Activated T-helper 1 cell treated with anti-CD3 and anti-CD28 coated beads, Interleukin-12 subunit alpha, Interleukin-12 subunit beta, Interleukin-2, Interleukin-4 antibody, amounts not matched to agents 30 ng/mL and 10 ng/mL and 1 ng/mL, durations not matched to agents 14 hours and 24 hours and 36 hours (primary cell): ENCODE measurements at places on chromosomes 7 and 10.

- no peak for DNase-seq
These were observed 9.7 kb downstream of the GIMAP5 start for GRCh38 chr7:150746921-150747320.

GRCh38 chr7:151201751-151202150 lies 8.5 kb downstream of the H2BK1 start:
- DNase-seq = no peak

DNA sequence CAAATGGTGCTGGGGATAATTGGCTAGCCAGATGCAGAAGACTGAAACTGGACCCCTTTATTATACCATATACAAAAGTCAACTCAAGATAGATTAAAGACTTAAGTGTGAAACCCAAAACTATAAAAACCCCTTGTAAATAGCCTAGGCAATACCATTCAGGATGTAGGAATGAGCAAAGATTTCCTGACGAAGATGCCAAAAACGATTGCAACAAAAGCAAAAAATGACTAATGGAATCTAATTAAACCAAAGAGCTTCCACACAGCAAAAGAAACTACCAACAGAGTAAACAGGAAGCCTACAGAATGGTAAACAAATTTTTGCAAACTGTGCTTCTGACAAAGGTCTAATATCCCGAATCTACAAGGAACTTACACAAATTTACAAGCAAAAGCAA lies 30.9 kb upstream of the PLXDC2 start:
- no peak for DNase-seq

- no peak for DNase-seq
These were observed 79.9 kb downstream of the GPR26 start for GRCh38 chr10:123746061-123746460.

DNA sequence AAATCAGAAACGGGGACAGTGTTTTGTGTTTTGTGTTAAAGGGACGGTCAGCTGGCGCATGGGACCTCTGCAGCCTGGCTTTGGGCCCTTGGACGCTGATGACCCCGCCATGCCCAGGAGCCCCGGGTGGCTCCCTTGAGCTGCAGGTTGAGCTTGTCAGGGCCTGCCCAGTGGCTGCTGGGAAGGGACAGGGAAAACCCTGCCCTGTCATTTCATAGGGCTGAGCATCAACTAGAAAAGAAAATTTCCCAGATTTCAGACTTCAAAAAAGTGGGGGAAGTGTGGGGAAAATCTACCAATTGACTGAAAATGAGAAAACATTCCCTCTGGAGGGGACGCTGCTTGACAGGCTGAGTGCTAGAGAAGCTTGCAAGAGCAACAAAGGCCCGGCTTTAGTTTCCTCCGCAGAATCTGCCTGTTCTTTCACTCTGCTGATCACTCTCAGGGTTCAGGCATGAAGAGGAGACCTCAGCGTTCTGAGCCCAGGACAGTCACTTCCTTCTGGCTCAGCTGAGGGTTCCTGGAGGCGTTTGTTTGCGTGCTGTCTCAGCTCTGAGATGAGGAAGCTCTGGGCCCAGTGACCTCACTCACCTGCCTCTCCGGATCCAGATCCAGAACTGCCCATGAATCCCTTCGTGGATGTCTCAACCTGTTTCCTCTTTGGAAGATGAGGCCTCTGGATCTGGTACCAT lies 18.6 kb upstream of the DNAJB6 start:
- no peak for DNase-seq

DNA sequence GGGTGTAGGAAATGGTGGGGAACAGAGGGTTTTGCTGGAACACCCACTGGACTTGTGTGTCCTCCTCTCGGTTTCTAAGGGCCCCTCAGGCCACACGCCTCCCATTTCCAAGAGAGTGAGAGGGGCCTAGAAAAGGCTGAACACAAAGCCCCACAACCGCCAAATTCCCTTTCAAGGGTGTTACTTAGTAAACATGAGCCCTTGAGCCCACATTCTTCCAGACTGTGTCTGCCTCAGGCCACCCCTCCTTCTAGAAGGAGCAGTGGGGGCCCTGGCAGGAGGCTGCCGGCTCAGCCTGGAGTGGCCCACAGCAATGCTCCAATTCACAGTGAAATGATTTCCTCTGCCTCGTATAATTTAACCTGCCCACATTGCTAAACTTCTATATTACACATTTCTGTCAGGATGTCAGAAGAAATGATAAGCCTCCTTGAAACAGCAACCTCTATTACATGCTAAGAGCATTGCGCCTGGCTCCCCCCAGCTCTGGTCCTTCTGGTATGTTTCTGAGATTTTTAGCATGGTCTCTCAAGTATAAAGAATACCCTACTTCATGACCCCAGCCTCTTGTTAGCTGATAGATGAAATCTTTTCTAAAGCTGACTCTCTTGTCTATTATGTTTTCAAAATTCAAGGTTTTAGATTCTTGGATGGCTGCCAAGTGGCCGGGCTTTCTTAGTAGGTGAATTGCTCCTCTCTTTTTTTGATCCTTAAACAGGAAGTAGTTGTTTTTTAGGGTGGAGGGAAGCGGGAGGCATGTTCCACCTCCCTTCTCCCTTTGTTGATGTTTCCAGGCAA lies 673.9 kb upstream of the GALNT17 start:
- no peak for DNase-seq

GRCh38 chr7:131400681-131401176 lies 73.1 kb downstream of the MKLN1 start:
- DNase-seq = no peak

GRCh38 chr7:93350338-93350737 lies 118.2 kb downstream of the VPS50 start:
- no peak for DNase-seq

DNA sequence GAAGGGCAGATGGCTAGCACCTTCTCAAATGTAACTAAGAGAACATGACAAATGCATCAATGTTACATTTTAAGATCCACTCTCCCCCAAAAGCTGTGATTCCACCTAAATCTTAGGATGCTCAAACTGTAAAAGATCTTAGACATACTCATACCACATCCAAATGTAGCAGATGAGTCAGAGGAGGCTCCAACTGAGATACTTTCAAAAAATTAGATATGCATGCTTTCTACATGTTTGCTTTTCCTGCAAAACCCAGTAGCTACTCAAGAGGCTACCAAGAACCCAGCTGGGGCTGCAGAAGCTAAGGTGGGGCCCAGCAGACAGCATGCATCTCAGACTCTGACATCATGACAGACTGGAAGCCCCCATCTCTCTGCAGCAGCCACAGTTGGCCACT lies 31.4 kb upstream of the FRMD4A start:
- DNase-seq = no peak

GRCh38 chr10:100419911-100420449 lies 42.8 kb upstream of the WNT8B start:
- DNase-seq = no peak

DNA sequence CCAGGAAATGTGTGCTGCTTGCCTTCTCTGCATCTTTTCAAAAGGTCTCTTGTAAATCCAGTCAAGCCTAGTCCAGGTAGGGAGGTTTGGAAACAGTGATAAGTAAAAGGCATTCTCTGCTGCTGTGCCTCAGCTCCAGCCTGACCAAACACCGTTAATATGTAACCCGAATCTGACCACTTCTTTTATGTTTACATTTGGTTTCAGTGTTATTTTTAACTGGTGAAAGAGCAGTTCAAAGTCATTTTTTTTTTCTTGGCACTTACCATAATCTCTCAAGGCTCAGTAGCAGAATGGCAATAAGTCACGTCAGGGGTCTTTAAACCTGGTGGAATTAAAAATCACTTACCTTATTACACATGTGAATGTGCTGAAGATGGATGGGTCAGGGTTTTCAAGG lies 216.8 kb downstream of the PTEN start:
- DNase-seq = no peak

GRCh38 chr10:104809288-104810090 lies 168.4 kb downstream of the SORCS3 start:
- no peak for DNase-seq

DNA sequence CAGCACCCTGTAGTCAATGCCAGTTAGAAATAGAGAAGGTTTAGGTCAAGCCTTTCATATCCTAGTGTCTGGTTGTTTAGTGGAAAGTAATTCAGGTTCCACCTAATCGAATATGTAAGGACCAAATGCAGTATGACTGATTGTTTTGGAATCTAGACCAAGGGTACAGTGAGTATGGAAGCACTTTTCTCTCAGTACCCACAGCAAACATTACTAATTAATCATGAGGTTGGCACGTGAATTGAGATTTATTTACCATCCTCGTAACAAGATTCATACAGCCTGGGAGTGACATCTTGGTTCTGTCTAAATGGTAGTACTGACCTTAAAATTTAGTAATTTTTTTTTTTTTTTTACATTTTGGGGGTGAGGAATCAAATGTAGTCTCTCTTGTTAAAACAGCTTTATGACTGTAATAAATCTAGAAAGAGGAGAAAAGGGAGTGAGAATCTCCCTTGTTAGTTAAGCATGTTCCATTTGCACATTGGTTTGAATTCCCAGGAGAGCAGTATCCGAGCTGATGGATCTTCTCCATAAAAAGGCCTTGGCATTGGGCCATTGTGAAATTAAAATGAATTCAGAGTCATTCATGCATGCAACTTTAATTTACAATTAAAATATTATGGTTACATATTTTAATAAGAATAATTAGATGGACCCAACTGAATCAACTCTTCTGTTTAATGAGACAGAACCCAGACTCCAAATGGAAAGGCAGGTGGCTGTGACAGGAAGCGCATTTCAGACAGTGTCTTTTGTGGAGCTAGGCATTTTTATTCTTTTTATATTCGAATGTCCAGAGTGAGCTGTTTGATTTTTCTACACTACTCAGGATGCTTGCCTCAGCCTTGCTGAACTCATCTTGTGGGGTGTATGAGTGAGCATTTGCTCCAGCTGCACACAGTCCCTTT lies 57.6 kb downstream of the SNX10 start:
- no peak for DNase-seq

DNA sequence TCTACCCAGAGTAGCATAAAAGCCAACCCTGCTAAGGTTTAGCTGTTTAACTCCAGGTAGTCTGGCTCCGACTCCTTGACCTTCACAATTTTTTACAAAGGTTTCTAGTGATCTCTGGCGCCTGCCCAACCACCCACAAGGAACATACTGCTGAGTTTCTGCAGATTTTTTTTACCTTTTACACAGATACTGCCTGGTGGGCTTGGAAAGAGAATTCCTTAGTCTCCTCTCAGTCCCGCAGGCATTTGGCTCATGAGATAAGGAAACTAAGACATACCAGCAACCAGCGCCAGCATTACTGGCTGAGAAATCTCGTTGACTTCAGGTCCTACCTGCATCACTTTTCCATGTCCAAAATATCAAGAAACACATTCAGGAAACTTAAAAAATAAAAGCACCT lies 51.1 kb upstream of the LYZL1 start:
- DNase-seq = no peak

- DNase-seq = no peak
These were observed 55.7 kb upstream of the PTER start for GRCh38 chr10:16381083-16381482.

GRCh38 chr10:28343987-28344895 lies 41.4 kb upstream of the MPP7 start:
- no peak for DNase-seq

DNA sequence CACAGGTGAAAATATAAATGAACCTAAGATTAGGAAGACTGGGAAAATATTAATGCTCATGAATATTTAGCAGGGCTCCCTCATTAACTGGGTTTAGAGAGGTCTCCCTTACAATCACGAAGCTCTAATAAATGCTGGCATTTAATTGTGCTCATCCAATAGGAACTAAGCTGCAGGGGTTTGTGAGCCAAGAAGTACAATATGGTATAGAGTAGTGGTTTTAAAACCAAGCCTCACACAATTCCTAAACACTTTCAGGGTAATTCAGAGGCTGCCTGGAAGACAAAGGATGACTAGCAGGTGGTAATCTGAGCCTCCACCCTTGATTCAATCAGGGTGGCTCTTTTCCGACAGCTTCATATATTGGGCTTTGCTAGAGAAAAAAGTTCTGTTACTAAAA lies 103.3 kb downstream of the GPAM start:
- no peak for DNase-seq

DNA sequence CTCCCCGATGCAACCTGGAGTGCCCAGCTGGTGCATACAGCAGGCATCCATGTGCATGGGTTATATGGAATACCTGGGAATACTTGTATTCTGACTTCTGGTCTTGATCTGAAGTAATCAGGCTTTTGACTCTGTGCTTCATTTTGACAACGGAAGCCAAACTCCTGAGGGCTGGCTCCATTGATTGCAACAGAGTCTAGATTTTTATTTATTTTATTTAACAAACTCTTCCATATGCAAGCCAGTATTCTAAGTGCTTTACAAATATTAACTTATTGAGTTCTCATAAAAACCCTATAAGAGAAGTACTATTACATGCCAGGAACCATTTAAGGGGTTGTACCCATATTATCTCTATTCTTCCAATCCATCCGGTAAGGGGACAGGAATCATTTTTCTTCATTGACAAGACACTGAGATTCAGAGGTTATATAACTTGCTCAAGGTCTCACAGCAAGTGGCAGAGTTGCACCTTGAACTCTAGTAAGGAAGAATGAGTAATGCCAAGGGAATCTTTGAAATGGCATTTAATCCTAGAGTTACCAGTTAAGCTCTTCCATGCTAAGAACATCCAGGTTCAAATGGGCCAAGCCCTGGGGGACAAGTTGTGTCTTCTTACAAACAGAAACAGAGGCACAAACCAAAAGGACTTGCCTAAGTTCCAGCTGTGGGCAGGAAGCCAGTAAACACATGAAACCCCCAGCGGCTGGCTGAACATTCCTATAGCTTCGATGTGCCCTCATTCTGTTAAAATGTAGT lies 241.0 kb downstream of the WDR11 start:
- DNase-seq = no peak

GRCh38 chr7:95330204-95330960 lies 6.0 kb upstream of the PON1 start:
- DNase-seq = no peak

- no peak for DNase-seq
These were observed 46.7 kb downstream of the TMEM270 start for GRCh38 chr7:73907554-73908122.

- no peak for DNase-seq
These were observed 51.5 kb upstream of the MTURN start for GRCh38 chr7:30083334-30083733.

DNA sequence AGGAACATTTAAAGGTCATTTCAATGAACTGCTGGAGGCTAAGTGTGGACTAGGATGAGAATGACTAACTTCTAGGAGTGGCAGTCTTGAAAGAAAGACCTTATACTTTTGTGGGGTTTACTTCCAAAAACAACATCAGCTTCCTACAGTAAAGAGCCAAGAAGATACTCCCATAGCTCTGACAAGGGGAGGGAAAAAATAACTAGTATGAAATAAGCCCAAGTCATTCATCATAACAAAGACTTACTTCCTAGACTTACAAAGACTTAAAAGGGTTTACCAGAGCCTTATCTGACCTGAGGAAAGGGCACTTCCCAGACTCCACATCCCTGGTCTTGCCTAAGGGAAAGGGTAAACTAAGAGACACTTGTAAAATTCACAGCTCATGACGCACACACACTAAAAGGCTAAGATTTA lies 31.7 kb downstream of the ARHGAP12 start:
- DNase-seq = no peak

DNA sequence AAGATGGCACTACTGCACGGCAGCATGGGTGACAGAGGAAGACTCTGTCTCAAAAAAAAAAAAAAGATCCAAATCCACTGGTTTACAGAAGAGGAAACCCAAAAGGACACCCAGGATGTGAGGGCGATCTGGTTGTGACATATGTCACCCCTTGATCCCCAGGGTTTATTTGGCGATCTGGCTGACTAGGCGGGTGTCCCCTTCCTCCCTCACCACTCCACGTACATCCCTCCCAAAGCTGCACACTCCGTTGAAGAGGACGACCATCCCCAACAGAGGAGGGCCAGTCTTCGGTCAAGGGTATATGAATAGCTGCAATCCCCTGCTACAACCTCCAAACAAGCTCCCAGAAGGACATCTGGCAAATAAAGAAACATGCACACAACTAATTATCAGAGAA lies 111.6 kb downstream of the HTR5A start:
- DNase-seq = no peak

GRCh38 chr7:150313367-150313809 lies 9.8 kb upstream of the LRRC61 start:
- no peak for DNase-seq
